ENCODE measurements at places on chromosomes 11 and 22. TPM values are rescaled to one million over a fixed set of nuclear protein-coding genes. Genes with fewer than 3 reads are reported as not detected.

- no peak for DNase-seq
Measured at GRCh38 chr22:41808400-41808799, 7.9 kb downstream of the CCDC134 start.

- DNase-seq = no peak
Measured at GRCh38 chr22:50326225-50326955, 422 bp downstream of the DENND6B start.

GRCh38 chr11:64546600-64546999, 44.4 kb upstream of the SLC22A12 start:
- no peak for DNase-seq

GRCh38 chr11:33387581-33387980, 130.4 kb downstream of the HIPK3 start:
- no peak for DNase-seq

- DNase-seq = no peak
Measured at GRCh38 chr11:63518548-63518947, 12.7 kb downstream of the LGALS12 start.

DNA sequence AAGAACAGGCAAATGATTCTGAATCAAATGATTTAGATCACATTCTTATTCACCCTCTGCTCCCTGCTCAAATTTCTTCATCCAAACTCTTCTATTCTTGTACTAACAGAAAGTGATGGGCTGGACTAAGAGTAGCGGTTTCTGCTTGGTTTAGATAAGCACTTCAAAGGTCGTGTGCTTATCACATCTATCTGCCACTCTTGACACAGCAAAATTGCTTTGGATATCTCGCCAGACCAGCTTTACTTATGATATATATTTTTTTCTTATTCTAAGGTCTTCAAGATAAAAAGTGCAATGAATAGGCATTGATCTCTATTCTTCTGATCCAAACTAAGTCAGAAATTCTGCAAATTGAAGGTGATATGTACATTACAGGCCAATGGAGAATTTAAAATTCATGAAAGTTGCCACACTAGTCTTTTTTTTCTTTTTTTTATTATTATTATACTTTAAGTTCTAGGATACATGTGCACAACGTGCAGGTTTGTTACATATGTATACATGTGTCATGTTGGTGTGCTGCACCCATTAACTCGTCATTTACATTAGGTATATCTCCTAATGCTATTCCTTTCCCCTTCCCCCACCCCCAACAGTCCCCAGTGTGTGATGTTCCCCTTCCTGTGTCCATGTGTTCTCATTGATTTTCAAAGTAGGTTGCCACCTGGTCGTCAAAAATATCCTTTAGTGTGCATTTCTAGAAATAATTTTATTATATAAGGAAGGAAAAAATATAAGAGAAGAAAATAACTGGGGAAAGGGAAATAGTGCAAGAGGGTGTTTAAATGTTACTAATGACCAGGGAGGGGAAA, 1941.0 kb upstream of the RAG2 start:
- no peak for DNase-seq

Gene WBP2NL
- total RNA-seq = not detected

Gene SEC14L6
- total RNA-seq = 0.03 TPM

Gene CYTH4
- 1.7 TPM for total RNA-seq

Gene SCN4B
- 1.2 TPM for total RNA-seq
